ENCODE measurements at places on chromosomes 6 and 20.

GRCh38 chr6:26607434-26608230 lies 10.9 kb downstream of the ABT1 start:
- peak; percentile 34 for DNase-seq

DNA sequence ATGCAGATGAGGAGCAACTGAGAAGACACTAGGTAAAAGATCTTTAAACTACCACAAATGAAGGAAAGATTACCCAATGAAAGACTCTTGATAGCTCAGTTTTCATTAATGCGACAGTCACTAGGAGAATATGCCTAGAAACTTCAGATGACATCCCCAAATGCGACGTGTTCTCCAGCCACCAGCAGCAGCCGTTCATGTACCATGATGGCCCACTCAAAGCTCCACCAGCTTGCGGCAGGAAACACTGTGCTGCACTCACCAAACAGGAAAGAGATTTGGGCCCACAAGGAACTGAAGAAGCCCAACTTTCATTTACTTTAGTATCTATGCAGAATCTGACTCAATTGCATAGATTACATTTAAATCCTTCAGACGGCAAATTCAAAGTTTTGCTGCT lies 7.5 kb downstream of the DIDO1 start:
- no peak for DNase-seq

GRCh38 chr6:8657522-8657921 lies 222.2 kb upstream of the SLC35B3 start:
- DNase-seq: no peak

- no peak for DNase-seq
Measured at GRCh38 chr20:21832442-21833385, 127.2 kb downstream of the PAX1 start.

GRCh38 chr6:100803264-100804045 lies 77.7 kb downstream of the ASCC3 start:
- no peak for DNase-seq

DNA sequence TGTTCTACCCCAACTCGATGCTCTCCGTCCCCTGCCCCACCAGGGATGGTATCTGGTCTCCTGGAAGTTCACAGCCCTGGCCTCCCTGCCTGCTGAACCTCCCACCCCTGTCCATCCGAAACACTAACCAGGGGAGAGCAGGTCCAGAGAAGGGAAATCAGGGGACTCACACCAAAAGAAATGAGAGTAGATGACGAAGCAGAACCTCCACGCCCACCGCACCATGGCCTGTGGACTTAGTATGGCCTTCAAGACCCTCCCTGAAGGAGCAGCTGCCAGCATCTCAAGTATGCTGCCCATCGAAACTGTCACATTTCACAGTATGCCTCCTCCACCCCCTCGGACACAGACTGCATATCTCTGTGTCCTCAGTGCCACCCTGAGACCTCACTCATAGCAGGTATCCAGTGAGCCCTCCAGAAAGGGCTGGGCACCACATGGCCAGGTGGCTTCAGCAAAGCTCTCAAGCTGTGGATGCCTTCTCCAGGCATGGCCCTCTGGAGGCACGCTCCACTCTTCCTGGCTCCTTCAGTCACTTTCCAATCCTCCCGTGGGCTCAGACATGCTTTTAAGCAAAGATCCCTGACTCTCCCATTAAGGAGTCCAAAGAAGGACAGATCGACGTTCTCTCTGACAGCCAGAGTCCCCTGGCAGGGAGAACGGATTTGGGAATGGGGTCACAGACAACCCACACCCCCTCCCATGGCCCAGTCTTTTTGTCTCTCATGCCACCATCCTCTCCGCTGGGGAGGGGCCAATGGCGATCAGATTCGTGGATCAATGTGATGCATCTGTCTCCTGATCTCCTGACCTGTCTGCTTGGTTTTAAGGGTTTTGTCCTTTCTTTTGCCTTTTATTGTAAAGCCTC lies 158.4 kb downstream of the ANKRD60 start:
- no peak for DNase-seq

GRCh38 chr6:78598966-78599365 lies 268.4 kb upstream of the IRAK1BP1 start:
- DNase-seq: no peak

DNA sequence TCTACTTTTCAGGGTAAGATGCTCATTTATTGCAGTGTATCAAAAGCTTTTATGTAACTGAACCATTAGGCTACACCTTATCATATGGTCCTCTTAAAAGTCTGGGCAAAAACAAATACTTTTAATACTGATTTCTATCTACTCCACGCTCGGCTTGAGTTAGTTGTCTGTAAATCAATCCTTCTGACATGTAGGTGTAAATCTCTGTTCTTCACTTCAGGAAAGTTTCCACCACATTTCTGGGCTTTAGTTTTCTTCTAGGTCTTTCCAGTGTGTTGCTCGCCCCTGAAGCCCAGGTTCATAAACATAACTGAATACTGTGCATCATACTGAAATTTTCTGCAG lies 89.2 kb upstream of the RNF217 start:
- DNase-seq: no peak

GRCh38 chr6:26592649-26593048 lies 4.1 kb upstream of the ABT1 start:
- DNase-seq: no peak

- no peak for DNase-seq
Measured at GRCh38 chr6:133467982-133468380, 226.8 kb downstream of the EYA4 start.

- no peak for DNase-seq
Measured at GRCh38 chr6:12010635-12011275, 1.4 kb upstream of the HIVEP1 start.

GRCh38 chr6:39335780-39336545 lies 13.5 kb upstream of the KCNK16 start:
- DNase-seq: no peak

DNA sequence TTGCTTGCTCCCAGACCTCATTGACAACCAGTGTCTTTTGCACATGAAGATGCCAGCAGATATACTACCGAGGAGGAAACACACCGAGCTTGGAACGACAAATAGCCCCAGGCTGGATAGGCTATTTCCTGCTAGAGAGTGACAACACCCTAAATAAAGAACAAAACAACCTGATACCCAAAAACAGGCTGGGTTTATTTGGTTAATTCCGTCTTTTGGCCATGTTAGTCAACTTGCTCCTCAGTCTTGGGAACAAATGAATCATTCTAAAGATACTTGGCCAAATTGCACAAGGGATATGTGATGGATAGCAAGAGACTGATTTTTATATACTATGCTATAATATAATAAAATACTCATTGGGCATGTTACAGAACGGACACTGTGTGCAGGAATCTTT lies 11.5 kb upstream of the MUC22 start:
- DNase-seq: no peak

DNA sequence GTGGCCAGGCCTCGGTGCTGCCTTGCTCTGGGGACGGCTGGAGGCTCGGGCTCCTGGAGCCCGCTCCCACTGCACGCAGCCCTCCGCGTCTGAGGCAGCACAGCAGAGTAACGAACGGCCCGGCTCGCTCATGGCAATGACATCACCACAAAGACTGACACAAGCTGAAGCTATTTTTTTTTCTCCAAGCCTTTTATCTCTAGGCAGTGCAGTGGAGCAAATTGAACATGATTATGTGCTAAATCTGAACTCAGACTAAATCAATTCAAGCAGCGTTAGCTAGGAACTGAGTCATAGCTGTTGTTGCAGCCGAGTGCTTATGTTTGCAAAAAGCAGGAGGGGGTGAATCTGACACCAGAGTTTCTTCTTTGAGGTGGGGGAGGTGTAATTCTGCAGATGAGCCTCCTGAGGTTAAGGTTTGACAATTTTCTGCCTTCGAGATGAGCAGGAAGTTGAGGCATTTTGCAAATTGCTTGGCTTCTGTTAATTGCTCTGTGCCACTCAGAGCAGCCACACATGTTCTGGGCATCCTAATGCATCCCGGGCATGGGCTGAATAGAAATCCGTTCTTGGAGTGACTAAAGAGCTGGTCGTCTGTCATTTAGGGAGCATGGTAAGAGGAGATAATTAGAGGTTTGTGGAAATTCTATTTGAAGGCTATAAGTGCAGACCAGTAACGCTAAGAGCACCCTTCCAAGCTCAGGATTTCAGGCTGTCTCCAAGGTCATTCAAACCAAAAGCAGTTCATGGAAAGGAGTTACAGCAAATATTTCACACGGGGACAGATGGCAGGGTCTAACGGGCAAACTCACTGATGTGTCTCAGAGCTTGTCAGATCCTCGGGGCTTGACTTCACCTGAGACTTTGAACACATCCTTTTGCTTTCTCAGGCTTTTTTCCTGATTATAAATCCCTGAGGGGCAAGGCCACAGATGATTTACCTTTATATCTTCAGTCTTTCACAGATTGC lies 155.1 kb upstream of the ENPP5 start:
- no peak for DNase-seq

- no peak for DNase-seq
Measured at GRCh38 chr6:18680842-18681241, 293.7 kb downstream of the RNF144B start.

DNA sequence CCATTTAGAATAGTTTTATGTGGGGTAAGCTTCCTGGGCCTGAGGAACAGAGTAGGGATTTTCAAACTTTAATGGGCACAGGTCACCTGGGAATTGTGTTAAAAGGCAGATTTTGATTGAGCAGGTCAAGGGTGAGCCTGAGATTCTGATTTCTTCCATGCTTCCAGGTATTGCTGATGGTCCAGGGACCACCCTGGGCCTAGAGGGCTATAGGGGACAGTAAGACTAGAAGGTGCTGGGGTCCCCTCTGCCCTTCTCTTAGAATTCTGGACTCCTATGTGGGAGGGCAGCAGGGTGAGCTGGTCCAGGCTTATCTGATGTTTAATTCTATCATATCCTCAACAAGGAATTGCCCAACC lies 2.6 kb downstream of the DDR1 start:
- no peak for DNase-seq

DNA sequence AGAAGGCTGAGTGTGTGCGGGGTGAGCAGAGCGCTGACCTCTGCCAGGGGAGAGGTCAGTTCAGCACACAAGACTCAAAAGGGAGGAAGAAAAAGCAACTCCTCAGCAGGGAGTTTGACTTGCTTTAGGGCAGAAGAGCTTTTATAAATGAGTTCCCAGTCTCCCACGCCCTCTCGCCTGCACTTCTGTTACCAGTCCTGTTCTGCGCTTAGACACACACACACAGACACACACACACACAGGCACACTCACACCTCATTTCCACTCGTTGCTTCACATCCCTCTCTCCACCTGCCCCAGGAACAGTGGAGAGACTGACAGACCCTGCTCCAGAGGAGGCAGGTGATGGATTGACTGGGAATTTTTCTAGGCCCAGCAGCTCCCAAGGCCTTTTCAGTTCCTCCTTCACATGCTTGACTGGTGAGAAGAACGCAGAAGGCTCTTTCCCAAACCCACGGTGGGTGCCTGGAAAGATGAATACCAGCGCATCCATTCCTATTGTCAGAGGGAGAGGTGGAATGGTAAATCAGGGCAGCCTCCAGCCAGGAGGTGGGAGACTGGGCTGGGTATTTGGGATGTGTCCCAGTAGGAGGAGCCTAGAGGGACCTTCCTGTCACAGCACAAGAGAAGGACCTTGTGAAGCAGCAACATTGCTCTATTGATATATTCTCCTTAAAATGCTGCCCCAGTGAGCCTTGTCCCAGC lies 43.7 kb downstream of the JAG1 start:
- DNase-seq: no peak

GRCh38 chr6:119584088-119584487 lies 234.5 kb upstream of the MAN1A1 start:
- no peak for DNase-seq

DNA sequence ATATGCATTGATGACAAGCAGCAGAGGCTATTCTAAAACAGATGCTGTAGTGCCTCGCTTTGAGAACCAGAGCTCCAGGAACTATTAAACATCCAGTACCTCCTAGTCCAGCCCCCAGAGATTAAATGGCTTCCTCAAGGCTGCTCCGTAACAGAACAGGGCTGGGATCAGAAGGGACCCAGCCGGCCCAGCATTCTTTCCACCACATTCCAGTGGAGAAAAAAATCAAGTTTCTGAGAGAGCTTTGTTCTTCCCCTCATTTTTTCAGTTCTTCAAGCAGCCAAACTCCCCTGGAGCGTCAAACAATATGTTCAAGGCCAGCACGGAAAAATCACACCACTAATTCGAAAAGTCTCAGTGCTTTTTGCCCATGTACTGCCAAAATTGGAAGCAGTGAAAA lies 5.8 kb upstream of the STMND1 start:
- DNase-seq: no peak

GRCh38 chr6:18488004-18488403 lies 100.9 kb downstream of the RNF144B start:
- no peak for DNase-seq
